Sciatic nerve (tissue), 2 donors: ENCODE measurements at places on chromosomes 1 and 21.

GRCh38 chr1:37372711-37373110 is 101.7 kb upstream of the ZC3H12A start:
- no peak for DNase-seq

- no peak for DNase-seq
These were observed 7.7 kb upstream of the GPATCH4 start for GRCh38 chr1:156608981-156609380.

- DNase-seq, result no peak
These were observed 1.9 kb upstream of the OR13G1 start for GRCh38 chr1:247681288-247681897.

DNA sequence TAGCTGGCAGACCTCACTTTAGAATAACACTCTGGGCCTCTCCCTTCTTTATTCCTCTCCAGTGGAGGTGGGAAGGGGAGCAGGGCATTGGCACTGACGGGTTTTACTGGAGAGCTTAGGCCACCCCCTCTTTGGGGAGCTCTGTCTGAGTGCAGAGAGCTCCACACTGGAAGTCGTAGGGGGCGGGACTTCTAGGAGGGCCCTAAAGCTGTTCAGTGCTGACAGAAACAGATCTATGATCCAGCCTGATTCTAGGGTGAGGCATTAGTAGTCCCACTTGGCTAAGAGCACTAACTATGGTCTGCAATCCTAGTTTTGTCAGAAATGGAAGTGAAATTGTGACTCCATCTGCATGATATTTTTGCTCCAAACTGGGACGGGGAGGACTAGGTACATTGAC is 138.7 kb downstream of the MIS18A start:
- no peak for DNase-seq

DNA sequence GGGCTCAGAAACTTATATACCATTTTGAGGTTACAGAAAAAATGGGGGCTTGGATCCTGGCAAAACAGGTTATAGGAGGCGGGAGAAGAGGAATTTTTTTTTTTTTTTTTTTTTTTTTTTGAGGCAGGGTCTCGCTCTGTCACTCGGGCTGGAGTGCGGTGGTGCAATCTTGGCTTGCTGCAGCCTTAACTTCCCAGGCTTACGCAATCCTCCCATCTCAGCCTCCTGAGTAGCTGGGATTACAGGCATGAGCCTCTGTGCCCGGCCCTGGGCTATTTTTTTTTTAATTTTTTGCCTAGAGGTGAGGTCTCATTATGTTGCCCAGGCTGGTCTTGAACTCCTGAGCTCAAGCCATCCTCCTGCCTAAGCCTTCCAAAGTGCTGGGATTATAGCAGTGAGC is 24.7 kb downstream of the MROH7 start:
- no peak for DNase-seq

GRCh38 chr1:44411861-44412260 is 6.8 kb downstream of the RNF220 start:
- DNase-seq, result no peak

GRCh38 chr1:235516862-235517446 is 12.7 kb upstream of the B3GALNT2 start:
- no peak for DNase-seq

DNA sequence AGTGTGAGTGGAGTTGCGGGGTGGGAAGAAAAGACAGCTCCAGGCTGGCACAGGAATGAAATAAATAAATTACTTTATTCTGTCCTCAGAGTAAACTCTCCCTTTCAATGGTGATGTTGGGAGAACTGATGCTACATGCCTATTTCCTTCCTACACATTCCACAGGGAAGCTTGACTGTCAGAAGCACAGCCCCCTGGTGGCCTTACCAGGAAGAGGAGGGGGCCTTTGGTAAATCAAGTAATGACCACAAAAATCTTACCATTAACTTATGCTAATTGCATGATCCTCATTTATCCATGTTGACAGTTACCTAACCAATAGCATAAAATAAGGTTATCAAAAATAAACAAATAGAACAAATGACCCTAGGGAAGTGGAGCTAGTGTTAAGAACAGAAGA is 605.0 kb upstream of the PKN2 start:
- no peak for DNase-seq

DNA sequence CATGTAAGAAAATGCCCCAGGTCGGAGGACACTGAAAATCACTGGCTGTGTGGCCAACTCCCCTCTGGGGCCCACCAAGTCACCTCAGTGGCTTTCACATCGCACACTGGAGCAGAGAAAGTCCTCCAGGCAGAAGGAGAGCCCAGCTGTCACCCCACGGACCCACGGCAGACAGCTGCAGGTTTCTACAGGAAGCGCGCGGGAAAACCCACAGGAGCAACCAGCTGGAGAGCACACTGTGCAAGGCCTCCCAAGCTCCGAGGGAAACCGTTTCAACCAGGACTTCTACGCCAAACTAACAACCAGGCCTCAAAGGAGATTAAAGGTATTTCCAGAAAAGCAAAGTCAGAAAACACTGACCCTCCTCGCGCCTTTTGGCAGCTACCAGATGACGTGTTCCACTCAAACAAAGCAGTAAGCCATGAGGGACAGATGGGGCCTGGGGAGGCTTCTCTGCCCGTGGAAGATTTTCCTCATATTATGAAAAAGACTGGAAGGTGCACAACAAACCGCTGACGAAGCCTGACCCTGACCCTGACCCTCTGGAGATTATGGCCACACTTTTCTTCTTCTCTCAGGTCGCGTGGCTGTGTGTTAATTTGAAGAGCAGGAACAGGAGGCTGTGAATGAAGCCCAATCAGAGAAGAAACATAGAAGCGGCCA is 21.0 kb downstream of the WDR4 start:
- DNase-seq, result no peak
